ENCODE measurements at places on chromosomes 2 and 18.

GRCh38 chr2:127640082-127641072, 5.6 kb upstream of the GPR17 start:
- DNase-seq = no peak

DNA sequence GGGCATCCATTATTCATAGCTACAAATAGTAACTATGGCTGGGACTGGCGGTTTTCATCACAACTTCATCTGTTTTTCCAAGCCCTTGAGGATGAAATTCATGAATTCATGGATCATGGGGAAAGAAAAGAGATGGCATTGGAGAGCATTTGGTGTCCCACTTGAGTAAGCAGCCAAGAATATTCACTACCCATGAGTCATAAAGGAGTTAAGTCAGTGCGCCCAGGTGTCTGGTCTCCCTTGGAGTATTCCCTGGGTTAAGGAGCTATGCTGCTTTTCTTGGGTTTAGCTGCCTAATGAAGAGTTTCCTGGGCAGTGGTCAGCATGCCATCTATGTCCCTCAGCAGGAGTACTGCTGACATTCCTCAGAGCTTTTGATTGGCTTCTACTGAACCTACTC, 21.3 kb upstream of the LDAH start:
- DNase-seq = no peak

DNA sequence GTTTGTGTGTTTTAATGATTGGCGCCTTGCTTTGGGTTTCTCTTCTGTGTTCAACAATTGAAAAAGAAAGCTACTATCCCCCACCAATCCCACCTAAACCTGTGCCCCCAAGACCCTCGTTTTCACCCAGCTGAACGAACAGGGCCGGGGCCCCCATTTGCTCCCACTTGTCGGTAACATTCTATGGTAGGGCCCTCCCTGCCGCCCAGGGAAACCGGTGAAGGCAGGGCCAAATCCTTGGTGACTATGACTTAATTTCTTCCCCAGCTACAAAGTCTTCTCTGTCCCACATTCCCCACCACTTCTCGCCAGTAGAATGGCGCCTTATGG, 598 bp upstream of the SNRNP200 start:
- no peak for DNase-seq

DNA sequence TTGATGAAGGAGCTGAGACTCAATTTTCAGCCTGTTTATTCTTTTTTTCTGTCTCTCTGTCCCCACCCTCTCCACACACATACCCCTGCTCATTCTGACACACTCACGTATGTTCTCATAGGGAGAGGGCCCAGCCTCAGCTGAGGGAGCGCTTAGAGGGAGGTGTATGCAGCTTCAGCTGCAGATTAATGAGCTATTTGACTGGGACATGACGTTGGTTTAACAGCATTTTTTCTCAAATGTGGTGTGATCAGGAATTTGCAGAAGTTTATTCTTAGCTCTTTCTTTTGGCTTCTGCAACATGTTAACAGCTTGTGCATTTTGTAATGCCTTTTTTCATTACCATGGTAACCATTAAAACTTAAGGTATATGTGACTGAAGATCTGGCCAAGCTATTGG, 1547.1 kb upstream of the PIK3C3 start:
- no peak for DNase-seq

DNA sequence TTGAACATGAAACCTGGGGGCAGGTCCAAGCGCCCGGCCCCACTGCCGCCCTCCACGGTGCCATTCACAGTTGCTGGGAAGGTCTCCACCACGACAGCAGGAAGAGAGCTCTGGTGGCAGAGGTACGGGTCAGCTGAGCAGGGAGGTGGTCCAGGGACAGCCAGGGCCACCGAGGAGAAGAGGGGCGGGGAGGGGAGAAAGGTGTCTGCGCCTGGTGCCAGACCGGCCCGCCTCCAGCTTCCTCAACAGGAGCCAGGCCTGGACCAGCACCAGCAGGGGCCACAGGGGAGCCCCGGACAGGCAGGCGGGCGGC, 56.2 kb downstream of the BIN1 start:
- DNase-seq = no peak

DNA sequence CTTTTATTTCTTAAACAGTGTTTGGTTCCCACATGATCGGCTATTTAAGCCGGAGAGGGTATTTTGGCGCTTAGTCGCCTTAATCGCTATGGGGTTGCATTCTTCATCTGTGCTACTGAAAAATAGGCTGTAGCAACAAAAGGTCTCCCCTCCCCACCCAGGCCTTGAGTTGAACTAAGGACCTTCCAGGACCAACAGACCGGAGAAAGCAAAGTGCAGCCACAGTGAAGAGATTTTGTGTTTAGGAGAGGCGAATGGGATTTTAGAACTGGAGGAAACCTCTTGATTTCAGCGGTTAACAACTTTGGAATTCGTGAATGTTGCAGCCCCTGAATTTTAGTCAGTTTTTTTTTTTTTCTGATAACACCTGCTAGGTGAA, 1.4 kb downstream of the ITGA6 start:
- no peak for DNase-seq

DNA sequence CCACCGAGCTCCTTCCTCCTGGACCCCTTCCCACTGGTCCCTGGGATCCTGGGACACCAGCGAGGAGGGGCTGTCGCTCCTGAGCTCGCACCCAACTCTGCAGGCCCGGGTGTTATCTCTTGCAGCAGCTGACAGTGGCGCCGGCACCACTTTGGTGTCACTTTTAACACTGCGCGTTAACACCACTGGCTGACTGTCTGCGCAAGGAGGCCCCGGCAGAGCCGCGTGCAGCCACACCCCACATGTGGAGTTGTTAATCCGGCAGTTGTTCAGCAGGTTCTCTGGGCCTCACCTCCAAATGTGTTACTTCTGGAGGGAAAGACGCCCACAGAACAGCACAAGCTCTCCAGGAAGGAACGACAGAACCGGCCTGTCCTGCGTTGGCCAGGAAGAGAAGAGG, 155.0 kb upstream of the GLI2 start:
- no peak for DNase-seq

GRCh38 chr2:215847718-215848117, 165.6 kb downstream of the MREG start:
- no peak for DNase-seq

DNA sequence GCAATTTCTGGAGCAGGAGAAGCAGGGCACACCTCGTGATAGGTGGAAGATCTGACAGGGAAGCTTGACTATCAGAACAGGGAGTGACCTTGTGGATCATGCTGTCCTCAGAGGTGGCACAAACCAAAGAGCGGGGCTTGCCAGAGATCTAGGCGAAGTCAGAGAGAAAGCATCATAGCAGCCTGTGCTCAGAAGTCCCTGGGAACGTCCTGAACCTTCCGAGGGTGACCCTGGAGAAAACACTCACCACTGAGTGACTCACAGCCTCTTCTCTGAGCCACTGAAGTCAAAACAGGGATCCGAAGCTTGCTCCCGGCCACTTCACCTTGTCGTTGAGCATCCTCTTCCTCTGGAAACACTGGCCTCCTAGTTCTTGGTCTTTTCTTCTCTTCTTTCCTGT, 56.7 kb downstream of the IL1R2 start:
- DNase-seq = no peak

GRCh38 chr18:23126376-23127056, 8.8 kb upstream of the CABLES1 start:
- no peak for DNase-seq

Data from activated CD8-positive, alpha-beta memory T cell treated with anti-CD3 and anti-CD28 coated beads for 1 hour (primary cell).